Left kidney (tissue), 8 donors: ENCODE measurements at places on chromosomes 11 and 22. TPM values are rescaled to one million over a fixed set of nuclear protein-coding genes. Genes with fewer than 3 reads are reported as not detected.

- DNase-seq, result peak; percentile 71
These were observed 9.9 kb downstream of the NARS2 start for GRCh38 chr11:78564490-78565467.

DNA sequence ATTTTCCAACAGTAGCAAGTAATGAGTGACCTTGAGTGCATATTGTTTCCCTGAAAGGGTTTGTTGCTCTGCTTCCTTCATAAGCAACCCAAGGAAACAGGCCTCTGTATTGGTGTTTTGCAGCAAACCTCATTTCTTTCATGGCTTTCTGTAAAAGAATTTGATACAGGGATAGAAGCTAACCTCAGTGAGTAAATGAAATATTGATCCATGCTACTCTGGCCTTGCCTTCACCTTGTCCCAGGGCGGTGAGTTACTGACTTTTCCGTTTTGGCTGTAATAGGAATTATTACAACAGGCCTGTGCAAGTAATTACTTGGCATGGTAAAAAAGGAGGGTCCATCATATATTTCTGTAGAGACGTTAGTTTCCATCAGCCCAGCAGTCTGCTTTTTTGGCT is 130.9 kb upstream of the MPPED2 start:
- DNase-seq, result no peak

CYTH4 gene
- polyA plus RNA-seq, result 3.9 TPM

- DNase-seq, result peak; percentile 15
These were observed 60.6 kb downstream of the PPP6R2 start for GRCh38 chr22:50403701-50404101.

DNA sequence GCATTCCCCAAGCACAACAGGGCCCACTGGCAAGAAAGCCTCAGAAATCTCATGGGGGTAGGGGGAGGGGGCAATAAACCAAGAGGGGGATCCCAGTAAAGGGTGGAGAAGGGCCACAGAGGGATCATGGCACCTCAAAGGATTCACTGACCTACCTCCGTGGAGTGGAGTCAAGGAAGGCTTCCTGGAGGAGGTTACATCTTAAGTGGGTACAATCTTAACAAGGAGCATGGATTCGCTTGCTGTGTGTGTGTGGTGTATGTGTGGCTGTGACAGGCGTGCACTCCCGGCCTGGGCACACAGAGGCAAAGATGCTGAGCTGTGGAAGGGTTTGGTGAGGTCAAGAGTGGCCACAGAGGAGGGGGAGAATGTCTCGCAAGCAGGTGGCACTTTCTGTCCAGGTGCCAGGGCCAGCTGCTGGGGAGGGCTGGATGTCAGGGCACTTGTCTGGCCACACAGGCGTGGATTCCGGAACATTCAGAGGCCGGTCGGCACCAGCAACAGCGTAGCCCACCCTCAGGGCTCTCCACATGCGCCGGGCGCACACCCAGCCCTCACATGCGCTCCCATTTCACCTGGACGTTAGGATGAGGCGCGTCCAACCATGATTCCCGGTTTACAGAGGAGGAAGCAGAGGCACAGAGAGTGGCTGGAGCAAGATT is 43.3 kb downstream of the WNT7B start:
- DNase-seq, result no peak

DNA sequence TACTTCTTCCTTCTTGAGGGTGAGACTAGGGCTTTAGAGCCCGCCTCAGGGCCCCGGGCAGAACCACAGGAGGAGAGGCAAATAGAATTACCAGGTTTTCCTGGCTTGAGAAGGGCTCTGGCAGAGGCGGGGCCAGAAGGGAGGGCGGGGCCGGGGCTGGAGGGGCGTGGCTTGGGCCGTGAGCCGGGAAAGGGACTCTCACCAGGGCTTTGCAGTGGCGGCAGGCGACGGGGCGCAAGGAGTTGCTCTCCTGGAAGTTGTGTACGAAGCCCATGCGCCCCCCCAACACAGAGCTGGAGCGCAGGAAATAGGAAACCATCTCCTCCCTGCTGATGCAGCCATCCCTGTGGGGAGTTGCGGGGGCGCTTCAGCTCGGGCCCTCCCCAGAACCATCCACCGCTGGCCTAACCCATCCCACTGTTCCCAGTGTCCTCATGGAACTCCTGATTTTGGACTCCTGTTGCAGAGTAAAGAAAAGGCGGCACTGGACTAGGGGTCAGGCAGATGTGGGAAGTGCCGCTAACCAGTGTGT is 6.9 kb upstream of the NRXN2 start:
- DNase-seq, result no peak

GRCh38 chr11:61087426-61088119 is 14.7 kb upstream of the CD5 start:
- DNase-seq, result no peak

TEX12 gene
- polyA plus RNA-seq, result 0.52 TPM

CYB5R2 gene
- 32.8 TPM for polyA plus RNA-seq

DNA sequence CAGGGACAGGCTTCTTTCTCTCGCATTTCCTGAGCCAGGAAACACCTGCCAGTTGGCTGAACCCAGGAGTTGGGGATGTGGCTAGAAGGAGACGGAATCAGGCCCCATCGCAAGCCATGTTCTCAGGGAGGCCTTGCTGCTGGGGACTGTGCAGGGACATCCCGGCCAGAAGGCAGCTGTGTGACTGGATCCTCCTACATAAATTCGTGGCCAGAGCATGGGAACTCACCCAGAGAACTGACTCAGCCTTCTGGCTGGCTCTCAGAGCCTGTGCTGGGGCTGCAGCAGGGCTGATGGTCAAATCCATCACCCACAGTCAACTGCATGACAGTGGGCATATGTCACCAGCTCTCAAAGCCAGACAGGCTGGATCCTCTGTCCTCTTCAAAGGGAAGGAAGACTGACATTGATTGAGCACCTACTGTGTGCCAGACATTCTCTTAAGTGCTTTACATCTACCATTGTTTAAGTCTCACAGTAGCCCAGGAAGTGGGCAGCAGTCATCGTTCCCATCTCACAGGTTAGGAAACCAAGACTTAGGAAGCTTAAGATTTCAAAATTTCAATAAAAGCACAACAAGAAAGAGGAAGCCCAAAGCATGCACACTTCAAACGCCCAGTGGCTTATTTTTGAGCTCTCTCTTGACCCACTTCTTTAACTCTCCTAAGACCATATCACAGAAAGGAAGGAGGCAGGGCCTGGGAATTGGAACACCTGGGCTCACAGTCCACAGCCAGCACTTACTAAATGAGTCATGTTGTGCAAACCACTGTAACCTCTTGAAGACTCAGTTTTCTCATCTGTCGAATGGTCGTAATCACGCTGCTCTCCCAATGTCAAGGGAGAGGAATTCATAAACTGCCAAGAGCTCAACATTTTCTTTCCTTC is 30.9 kb upstream of the CACNG2 start:
- no peak for DNase-seq

SAA4 gene
- not detected for polyA plus RNA-seq

OR52N4 gene
- polyA plus RNA-seq, result not detected

DNA sequence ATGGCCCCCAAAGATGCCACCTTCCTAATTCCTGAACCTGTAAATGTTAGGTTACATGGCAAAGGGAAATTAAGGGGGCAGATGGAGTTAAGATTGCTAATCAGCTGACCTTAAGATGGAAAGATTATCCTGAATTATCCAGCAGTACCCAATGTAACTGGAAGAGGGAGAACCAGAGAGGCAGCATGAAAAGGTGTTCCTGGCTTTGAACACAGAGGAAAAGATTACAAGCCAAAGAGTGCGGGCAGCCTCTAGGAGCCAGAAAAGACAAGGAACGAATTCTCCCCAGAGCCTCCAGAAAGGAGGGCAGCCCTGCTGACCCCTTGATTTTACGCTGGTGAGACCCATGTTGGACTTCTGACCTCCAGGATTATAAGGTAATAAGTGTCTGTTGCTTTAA is 15.1 kb upstream of the THRSP start:
- DNase-seq, result no peak

DNA sequence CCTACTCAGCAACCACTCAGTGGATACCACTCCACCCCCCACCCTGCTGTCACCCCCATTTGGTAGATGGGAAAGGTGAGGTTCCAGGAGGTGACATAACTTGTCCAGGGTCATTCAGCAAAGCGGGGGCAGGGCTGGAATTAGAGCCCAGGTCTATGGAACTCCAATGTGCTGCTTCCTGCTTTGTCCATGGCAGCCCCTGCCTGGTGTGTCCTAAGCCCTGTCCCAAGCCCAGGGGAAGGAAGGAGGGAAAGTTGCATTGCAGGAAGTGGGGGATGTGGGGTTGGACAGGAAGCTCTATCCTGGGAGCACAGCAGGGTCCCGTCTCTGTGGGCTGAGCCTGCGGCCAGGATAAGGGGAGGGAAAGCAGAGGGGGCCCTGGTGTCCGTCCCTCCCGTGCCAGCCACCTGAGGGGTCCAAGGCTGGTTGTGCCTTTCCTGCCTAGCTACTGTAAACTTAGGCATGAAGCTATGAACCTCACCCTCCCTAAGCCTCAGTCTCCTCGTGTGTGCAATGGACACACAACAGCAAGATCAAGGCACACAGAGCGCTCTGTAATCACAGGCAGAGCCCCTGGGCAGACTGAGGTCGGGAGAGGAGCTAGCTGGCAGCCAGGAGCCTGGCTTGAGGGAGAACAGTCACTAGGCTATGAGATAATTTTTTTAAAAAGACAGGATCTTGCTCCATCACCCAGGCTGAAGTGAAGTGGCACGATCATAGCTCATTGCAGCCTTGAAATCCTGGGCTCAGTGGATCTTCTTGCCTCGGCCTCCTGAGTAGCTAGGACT is 12.9 kb downstream of the GAL3ST1 start:
- DNase-seq, result no peak

DNA sequence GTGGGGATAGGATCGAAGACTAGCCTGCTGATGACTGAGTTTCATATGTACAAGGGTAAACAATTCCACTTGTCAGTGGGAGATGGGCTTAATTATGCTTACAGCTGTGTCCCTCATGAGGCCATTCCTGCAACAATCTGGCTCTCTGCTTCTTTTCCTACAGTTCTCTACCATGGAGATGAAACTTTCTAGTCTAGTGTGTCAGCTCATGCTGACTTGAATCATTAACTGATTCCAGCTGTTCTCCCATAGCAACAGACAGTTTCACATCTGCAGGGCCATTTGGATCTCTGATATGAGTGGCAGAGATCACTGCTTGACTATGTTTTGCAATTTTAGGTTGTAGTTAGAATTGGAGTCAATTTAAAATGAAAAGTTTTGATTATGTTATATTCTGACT is 1251.7 kb upstream of the RAG2 start:
- DNase-seq, result no peak

CABP7 gene
- 0.15 TPM for polyA plus RNA-seq

CBLIF gene
- 0.20 TPM for polyA plus RNA-seq

- no peak for DNase-seq
These were observed 6.2 kb downstream of the LRRC74B start for GRCh38 chr22:21051831-21052400.

GRCh38 chr11:119218141-119218878 is 12.2 kb downstream of the CBL start:
- no peak for DNase-seq

GRCh38 chr11:73983741-73984538 is 1.3 kb upstream of the UCP2 start:
- no peak for DNase-seq

DNA sequence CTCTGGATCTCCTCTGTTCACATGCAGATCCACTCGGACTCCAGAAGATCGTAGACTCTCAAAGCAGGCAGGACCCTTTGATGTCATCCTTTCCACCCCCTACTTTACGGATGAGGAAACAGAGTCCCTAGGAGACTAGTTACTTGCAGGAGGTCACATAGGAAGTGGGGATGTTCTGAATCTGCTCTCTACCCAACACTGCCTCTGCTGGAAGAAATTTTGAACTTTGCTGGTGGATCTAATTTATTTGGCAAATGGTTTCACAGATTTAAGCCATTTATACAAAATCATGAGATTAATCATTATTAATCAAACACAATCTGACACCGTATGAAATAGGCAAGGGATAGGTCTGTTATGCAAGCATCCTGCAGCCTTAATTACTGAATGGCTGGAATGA is 55.0 kb upstream of the USP47 start:
- DNase-seq, result peak; percentile 41

INPP5J gene
- polyA plus RNA-seq, result 4.9 TPM

SLC22A12 gene
- 3.8 TPM for polyA plus RNA-seq

TFIP11 gene
- 45.6 TPM for polyA plus RNA-seq

E2F8 gene
- 11.4 TPM for polyA plus RNA-seq

DNA sequence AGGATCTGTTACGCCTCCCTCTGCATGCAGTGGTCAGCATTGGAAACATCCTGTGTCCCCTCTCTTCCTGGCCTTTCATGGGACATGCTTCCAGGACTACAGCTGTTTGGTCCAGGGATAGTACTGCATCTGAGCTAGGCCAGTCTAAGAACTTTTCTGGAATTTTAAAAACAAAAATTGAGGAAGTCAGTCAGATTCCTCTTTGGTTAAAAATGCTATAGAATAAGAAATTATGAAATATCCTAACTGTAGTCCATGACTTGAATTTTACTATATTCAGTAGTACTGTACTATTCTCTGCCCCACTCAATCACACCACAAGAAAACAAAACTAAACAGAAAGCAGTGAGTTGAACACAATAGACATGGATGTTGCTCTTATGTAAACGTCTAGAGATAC is 201.0 kb upstream of the CADM1 start:
- DNase-seq, result no peak

LYVE1 gene
- polyA plus RNA-seq, result 57.2 TPM
